ENCODE measurements at places on chromosomes 12 and 14.

DNA sequence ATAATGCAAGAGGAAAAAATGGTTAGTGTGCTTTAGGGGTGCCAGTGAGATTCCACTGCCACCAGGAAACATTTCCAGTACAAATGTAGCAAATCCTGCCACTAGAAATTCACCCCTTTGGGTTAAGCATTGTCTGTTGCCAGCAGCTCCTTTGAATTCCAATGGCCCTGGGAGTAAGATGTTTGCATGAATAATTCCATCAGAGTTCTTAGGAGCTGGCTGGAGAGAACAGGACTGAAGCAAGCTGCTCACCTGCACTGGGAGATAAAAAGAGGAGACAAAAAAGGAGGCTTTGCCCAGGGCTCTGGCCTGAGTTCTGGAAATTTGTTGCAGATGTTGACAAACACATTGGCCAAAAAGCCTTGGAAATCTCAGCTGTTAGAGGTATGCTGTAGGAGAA lies 57.6 kb downstream of the HSPB8 start:
- no peak for DNase-seq

DNA sequence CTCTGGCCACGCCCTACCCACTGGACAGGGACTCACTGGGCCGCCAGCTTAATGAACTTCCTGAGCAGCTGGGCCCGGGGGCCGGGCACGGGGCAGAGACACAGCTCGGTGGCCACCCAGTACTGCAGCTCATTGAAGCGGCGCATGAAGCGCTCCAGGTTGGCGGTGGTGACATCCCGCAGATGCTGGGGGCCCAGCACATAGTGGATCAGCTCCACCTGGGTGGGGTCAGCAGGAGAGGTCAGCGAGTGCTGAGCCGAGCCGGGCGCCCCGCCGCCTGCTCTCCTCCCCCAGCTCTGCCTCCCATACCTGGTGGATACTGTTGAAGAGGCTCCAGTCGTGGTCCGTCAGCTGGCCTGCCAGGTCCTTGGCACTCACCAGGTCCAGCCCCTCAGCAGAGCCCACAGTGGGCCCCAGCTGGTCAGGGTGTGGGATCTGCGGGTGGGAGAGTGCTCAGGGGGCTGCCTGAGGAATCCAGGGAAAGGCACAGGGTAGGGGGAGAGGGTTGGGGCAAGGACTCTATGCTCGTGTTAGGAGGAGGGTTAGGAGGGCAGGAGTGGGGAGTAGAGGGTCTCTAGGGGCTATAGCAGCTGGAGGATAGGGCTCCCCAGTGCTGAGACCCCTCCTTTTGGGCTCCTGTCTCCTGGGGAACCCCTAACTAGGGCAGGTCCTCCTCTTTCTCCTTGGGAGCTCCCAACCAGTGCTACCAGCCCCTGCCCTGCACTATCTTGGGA lies 15.5 kb upstream of the ENDOU start:
- no peak for DNase-seq

DNA sequence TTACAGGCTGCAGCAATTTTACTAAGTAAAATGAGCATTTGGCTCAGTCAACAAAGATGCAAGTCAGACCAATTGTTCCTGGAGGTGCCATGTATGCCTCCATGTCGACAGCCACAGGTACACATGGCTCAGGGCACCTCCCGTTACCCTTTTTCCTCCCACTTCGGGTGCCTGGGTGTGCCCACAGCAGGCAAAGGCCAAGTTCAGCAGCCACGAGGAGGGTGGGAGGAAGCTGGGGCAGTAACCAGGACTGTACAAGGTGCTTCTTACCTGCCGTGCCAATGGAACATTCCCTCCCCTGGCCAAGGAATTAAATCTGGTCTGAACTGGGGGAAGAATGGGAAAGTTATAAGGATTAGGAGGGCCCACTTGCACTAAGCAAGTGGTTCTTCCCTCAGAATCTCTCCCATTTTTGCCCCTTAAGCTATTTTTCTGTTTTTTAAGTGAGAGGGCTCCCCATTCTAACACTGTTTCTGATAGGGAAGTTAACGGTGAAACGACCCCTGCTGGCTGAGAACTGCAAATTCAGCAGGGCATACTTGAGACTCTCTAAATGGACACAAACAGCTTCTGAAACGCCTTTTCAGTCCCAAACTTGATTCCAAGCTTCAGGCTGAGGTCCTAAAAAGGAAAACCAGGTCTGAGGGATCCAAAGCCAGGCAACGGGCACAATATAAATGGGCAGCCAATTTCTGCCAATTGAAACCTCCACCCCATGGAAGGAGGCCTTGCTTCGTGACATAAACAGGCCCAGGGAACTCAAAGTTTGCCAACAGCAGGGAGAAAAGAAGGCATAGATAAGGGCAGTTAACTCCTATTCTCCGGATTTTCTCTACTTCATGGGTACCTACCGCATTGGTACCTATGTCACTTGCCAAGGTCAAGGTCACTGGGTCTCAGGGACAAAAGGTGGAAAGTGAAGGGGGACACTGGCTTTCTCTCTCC lies 24.8 kb downstream of the CLECL1 start:
- peak; percentile 45 for DNase-seq

- no peak for DNase-seq
Observed at GRCh38 chr12:102462795-102463465, 17.4 kb downstream of the IGF1 start.
